Activated CD8-positive, alpha-beta T cell treated with anti-CD3 and anti-CD28 coated beads, Interleukin-2, amount 10 ng/mL, durations not matched to agents 7 days and 5 days (primary cell): ENCODE measurements at places on chromosomes 4 and X. TPM values are rescaled to one million over a fixed set of nuclear protein-coding genes. Genes with fewer than 3 reads are reported as not detected.

- no peak for DNase-seq
These were observed 590 bp downstream of the GABRA2 start for GRCh38 chr4:46389301-46389775.

GRCh38 chr4:184384810-184385557, 89.4 kb downstream of the IRF2 start:
- no peak for DNase-seq

- no peak for DNase-seq
These were observed 985.4 kb upstream of the AGA start for GRCh38 chr4:178427663-178428062.

GRCh38 chr4:177320721-177321120, 11.0 kb downstream of the NEIL3 start:
- no peak for DNase-seq

DNA sequence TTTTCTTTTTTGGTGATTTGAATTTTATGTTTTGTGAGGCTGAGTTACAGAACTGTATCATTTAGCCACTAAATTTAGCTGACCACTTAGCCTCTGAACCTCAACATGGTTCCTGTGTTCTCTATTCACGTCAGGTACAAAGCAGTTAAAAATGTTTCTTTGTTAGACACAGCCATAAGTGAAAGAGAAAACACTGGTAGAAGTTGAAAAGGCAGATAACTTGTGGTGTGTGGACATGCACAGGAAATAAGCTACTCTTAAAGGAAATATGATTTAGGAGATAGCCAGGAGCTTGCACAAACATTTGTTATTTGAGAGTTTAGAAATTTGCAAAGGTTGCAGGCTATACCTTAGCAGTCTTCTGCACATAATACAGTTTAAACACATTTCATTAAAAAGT, 171.0 kb upstream of the RPS6KA3 start:
- DNase-seq: no peak

DNA sequence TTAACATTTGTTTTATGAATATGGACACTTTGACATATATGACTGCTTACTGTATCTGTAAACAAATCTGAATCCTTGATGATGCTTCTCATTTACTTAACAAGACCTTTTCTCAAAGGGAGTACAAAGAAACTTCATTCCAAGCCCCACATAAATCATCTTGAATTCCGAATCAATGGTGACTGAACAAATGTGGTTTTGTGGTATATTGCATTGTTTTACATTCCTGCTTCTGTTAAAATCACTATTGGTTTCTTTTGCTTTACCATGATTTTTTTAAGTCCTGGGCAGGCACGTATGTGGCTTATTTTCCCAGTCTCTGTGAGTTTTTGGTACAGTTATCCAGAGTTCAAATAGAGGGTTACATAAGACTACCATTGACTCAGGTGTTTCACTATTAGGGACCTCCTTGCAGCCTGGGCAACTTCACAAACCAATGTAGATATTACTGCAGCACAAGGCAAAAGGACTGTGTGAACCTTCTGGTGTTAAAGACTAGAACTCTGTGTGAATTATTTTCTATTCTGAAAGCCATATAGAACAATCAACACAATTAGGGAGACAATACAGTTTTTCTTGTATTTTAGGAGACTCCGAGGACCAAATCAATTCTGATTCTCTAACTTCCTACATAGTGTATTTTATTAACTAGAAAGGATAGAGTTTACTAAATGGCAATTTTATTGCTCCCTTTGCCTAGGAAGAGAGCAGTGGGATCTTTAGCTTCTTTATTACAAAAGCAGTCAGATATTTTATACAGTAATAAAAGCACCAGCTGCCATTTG, 196.4 kb downstream of the GALNTL6 start:
- DNase-seq: no peak

C1QTNF7 gene
- not detected for total RNA-seq

GATA1 gene
- not detected for total RNA-seq

ATP1B4 gene
- total RNA-seq: not detected

DNA sequence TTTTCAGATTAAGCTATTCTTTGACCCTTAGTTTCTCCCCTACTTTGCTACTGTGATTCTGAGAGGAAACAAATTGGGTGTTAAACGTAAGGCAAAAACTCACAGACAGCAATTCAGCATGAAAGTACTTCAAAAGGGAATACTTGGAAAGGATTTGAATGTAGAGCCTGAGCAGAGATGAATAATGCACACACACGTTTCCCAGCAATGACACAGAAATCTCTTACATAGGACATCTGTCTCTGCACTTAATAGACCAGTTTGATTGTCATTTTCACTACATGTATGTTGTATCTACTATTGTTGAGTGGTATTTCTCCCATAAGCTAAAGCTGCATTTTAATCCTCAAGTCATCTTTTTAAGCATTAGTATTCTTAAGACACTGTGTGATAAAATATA, 166.1 kb upstream of the TEX13C start:
- no peak for DNase-seq

- DNase-seq: no peak
These were observed 49.6 kb upstream of the MAMLD1 start for GRCh38 chrX:150313514-150313913.

DNA sequence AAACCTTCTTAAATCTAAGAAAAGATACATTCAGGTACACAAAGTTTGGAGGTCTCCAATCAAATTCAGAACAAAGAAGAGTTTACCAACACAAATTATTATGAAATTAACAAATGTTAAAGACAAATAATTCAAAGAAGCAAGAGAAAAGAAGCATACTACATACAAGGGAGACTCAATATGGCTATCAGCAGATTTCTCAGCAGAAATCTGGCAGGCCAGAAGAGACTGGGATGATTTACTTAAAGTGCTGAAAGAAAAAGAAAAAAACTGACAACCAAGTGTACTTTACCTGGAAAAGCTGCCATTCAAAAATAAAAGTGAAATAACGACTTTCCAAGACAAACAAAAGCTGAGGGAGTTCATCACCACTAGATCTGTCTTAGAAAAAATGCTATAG, 64.4 kb upstream of the HTR2C start:
- no peak for DNase-seq

GRCh38 chr4:94375364-94375763, 32.7 kb upstream of the HPGDS start:
- no peak for DNase-seq

GRCh38 chr4:22091906-22092305, 143.3 kb upstream of the KCNIP4 start:
- DNase-seq: no peak

DNA sequence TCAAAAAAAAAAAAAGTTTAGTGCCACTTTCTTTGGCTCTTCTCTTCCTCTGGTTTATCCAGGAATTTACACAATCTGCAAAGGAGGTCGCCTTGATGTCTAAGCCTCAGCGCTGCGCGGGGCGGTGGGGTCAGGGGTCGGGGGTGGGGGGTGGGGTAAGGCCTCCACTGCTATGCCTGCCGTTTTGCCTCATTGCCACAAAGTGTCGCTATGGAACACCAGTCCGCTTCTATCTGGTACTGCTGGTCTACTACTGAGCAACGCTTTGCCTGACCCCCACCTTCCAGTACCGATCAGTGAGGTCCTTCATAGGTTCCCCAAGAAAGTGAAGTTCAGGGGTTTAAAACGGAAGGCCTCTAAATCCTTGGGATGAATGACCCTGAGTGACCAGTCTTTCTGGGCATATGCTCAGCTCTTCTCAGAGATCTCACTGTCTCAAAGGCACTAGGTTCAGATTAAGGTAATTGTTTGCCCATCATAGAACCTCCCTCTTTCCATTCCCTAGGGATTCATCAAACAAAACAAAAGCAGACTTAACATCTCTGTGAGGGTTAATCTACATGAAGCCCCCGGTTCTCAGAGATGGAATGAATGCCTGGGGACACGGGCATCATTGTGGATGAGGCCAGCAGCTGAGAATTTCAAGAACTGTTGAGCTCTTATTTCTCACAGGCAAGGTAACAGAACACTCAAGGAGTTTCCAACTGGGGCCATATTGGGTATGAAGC, 16.9 kb upstream of the TSR2 start:
- DNase-seq: peak; percentile 20
